ENCODE measurements at places on chromosomes 1 and 21. TPM values are rescaled to one million over a fixed set of nuclear protein-coding genes. Genes with fewer than 3 reads are reported as not detected.

The NR1I3 gene
- 0.47 TPM for total RNA-seq

The KRTAP13-3 gene
- total RNA-seq = not detected

DNA sequence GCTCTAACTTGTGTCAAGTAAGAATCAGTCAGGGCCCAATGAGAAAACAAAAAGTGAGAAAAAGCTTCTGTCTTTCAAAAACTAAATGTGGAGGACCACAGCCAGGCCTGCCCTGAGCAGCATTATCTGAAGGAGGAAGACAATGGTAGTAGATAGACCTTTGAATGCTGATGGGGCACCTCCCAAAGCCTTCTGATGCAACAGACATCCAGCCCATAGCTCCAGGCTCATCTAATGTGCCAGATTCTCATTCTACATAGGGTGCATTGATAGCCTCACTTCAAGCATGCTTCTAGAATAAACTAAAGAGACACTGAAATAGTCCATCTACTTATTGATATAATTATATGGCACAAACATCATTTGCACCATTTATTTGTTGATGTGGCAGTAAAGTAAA is 351.6 kb downstream of the HHIPL2 start:
- DNase-seq = no peak

- DNase-seq = no peak
Measured at GRCh38 chr1:87039096-87039495, 124.7 kb downstream of the HS2ST1 start.

DNA sequence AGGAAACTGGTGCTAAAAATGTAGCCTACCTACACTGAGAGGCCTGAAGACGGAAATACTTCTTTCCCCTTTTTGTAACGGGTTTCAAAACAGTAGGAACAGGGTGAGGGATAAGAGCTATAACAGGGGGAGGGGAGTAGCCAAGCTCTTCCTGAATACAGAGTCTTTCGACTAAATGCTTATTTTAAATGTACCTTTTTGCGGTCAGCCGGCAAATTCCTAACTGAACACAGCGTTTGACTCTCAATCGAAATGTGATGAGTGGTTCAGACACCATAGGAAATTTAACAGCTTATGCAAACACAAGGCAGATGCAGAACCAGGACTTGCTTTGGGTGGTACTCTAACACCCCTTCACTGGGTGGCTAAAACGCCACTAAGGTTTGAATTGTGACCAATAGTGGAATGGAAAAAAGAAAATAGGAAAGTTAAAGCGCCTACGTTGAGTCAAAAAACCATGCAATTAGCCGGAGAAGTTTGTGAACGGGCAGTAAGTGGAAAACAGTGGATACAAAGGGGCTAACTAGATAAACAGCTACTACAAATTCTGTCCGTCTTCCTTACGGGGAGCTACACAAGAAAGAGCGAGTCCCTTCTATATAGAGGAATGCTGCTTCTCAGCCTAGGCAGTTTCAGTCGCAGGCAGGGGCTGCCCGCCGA is 1.7 kb downstream of the EGLN1 start:
- DNase-seq = no peak

- DNase-seq = no peak
Measured at GRCh38 chr21:26883768-26884167, 38.6 kb upstream of the ADAMTS1 start.

DNA sequence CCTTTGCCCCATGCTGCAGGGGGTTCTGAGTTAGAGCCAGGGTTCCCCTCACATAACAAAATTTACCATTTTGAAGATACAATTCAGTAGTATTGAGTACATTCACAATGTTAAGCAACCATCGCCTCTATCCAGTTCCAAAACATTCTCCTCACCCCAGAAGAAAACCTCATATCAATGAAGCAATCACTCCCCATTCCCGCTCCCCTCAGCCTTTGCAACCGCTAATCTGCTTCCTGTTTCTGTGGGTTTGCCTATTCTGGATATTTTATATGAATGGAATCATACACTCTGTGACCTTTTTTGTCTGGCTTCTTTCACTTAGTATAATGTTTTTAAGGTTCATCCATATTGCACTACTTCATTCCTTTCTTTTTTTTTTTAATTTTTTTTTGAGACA is 32.9 kb downstream of the SERINC2 start:
- DNase-seq = no peak

GRCh38 chr1:93635614-93636543 is 45.8 kb downstream of the BCAR3 start:
- DNase-seq = no peak

- DNase-seq = no peak
Measured at GRCh38 chr1:193435781-193436180, 249.4 kb upstream of the B3GALT2 start.

DNA sequence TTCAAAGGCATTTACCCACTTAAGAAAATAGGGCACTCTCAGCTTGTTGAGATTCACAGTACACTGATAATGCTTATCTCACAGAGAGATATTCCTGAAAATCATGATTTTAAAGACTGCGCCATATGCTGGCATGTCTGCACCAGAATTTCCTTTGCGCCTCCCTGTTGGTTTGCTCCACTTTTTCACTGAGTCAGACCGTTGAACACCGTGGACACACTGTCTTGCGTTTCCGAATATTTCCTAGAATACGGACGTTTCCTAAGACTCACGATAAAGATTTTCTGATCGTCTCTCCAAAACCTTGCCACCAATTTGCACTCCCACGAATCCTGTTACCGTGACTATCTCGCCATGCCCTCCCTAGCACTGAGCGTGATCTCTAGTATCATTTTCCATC is 497 bp upstream of the C1orf115 start:
- DNase-seq = no peak

The SYNJ1 gene
- 24.0 TPM for total RNA-seq

- DNase-seq = no peak
Measured at GRCh38 chr1:159935719-159936272, 9.6 kb downstream of the IGSF9 start.

DNA sequence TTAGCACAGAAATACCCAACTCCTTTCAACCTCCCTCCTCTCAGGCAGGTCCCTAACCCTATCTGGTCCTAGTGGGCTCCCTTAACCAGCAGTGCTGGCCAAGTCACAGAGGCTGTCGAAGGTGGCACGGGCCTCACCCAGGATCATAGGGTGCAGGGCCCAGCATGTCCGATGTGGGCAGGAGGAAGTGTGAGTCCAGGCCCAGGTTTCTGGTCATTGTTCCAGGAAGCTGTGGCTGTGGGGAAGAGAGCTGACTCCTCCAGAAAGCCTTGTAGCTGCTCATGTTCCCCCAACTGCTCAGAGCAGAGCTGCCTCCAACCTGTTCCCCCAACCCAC is 2.4 kb downstream of the CCDC17 start:
- no peak for DNase-seq

The VASH2 gene
- total RNA-seq = 35.9 TPM

- no peak for DNase-seq
Measured at GRCh38 chr1:234579967-234580366, 30.0 kb downstream of the IRF2BP2 start.

DNA sequence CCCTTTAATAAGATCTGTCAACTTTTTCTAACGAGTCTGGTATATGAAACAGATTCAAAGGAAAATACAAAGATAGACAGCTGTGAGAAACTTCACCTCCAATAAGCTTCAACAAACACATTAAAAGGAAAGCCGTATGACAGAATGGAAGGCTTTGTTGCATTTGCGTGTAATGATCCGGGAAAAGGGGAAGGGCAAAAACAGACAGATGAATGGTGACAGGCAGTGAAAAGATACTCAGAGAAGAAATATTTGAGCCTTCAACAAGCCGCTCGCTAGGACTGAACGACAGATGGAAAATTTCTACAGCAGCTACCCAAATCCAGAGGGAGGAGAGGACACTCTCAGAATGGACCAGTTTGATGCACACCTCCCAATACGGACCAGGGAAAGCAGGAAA is 14.9 kb downstream of the COPA start:
- peak; percentile 5 for DNase-seq

- no peak for DNase-seq
Measured at GRCh38 chr21:35436899-35437298, 387.8 kb upstream of the RUNX1 start.

The PPIAL4G gene
- total RNA-seq = 0.31 TPM

DNA sequence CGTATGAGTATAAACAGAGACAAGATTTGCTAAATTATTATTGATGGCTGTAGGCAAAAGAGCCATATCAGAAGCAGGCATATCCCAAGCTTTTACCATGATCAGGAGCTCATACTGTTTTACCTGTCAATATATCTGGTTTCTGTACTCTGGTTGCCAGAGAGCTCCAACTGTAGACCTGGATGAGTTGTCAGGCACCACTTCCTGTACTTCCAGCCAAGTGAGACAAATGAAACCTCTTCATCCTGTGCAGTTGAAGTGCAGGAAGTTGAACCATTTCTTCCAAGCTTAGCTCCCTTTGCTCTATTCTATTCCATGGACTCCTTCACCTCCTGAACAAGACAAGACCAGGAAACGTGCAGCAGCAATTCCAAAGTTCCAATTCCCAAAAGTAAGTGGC is 115.6 kb downstream of the ZNF281 start:
- DNase-seq = no peak

The CLDN19 gene
- not detected for total RNA-seq

Measured in occipital lobe (tissue), 3 donors.